Urinary bladder (tissue), 4 donors: ENCODE measurements at places on chromosomes 12 and 14. TPM values are rescaled to one million over a fixed set of nuclear protein-coding genes. Genes with fewer than 3 reads are reported as not detected.

The TAPBPL gene
- total RNA-seq: 11.1 TPM

The RAPGEF3 gene
- total RNA-seq: 17.2 TPM

The WNT1 gene
- total RNA-seq: not detected

The RDH12 gene
- total RNA-seq: not detected

The FITM1 gene
- total RNA-seq: 4.2 TPM

The RAD9B gene
- total RNA-seq: 2.1 TPM

The GPATCH2L gene
- 80.1 TPM for total RNA-seq

The BICDL1 gene
- 2.4 TPM for total RNA-seq

The RASSF8 gene
- 63.1 TPM for total RNA-seq

The RNASE7 gene
- total RNA-seq: not detected

The JPH4 gene
- 2.7 TPM for total RNA-seq

The IL22 gene
- total RNA-seq: not detected

The MYF6 gene
- total RNA-seq: 8.6 TPM

The LBHD2 gene
- not detected for total RNA-seq

The TOMM20L gene
- total RNA-seq: not detected

The TAC3 gene
- total RNA-seq: 21.2 TPM

The BRAP gene
- 18.8 TPM for total RNA-seq

The OR6C68 gene
- not detected for total RNA-seq

The BATF gene
- 5.1 TPM for total RNA-seq

The BCAT1 gene
- 87.3 TPM for total RNA-seq

The OR4N5 gene
- total RNA-seq: not detected

The CCDC196 gene
- total RNA-seq: not detected

The GSC gene
- 0.79 TPM for total RNA-seq

The SYT1 gene
- total RNA-seq: 13.8 TPM

The KITLG gene
- 75.7 TPM for total RNA-seq

The ASCL1 gene
- total RNA-seq: 0.32 TPM

The CD69 gene
- 13.7 TPM for total RNA-seq

The NACA gene
- 1,052 TPM for total RNA-seq

The ADCY6 gene
- total RNA-seq: 30.2 TPM

The GARIN6 gene
- total RNA-seq: not detected

The HOXC9 gene
- total RNA-seq: 1.8 TPM

The RDH5 gene
- 8.1 TPM for total RNA-seq

The SLC7A8 gene
- 8.4 TPM for total RNA-seq

The DPF3 gene
- total RNA-seq: 2.2 TPM

The HNF1A gene
- not detected for total RNA-seq

The SRGAP1 gene
- 18.0 TPM for total RNA-seq

The GPR132 gene
- 1.7 TPM for total RNA-seq

The FLRT2 gene
- total RNA-seq: 194 TPM

The XRCC3 gene
- 10.6 TPM for total RNA-seq

The EID3 gene
- total RNA-seq: 7.7 TPM

The CABP1 gene
- total RNA-seq: 4.9 TPM
